Fibroblast of villous mesenchyme (primary cell): ENCODE measurements at places on chromosomes 12 and 14. TPM values are rescaled to one million over a fixed set of nuclear protein-coding genes. Genes with fewer than 3 reads are reported as not detected.

GRCh38 chr14:69848156-69848555 is 31.1 kb upstream of the SMOC1 start:
- DNase-seq: no peak

- DNase-seq: no peak
Measured at GRCh38 chr14:78048120-78048519, 122.1 kb upstream of the NRXN3 start.

DNA sequence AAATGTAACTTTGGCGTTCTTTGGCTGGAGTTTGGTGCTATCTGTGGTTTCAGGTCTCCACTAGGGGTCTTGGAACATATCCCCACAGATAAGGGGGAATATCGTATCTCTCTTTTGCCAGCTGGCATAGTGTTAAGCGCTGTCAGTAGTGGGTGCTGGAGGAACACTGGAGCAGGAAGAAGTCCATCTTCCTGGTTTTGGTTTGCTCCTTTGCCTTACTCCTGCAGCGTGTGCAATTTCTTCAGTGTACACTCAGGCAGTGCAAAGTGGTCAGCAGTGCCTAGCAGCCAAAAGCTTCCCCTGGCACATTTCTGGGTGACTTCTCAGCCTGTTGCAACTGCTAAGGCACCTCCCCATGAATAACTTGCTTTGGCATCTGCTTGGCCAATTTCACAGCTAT is 11.7 kb upstream of the RIPK3 start:
- peak; percentile 35 for DNase-seq

- DNase-seq: no peak
Measured at GRCh38 chr14:45491914-45492313, 238.9 kb upstream of the MIS18BP1 start.

DNA sequence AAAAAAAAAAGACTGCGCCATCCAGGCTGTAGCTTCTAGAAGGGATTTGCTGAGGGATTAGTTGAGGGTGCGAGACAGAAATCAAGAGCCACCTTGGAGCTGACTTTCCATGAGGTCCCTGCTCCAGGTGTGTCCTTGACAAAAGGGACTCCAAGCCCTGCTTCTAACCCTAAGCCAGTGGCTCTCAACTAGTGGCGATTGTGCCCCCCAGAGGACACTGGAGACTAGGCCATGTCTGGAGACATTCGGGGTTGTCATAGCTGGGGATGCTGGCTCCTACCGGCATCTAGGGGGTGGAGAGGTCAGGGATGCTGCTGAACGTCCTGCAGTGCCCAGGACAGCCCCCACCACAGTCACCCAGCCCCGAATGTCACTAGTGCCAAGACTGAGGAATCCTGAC is 40.6 kb downstream of the SPRING1 start:
- DNase-seq: no peak

DNA sequence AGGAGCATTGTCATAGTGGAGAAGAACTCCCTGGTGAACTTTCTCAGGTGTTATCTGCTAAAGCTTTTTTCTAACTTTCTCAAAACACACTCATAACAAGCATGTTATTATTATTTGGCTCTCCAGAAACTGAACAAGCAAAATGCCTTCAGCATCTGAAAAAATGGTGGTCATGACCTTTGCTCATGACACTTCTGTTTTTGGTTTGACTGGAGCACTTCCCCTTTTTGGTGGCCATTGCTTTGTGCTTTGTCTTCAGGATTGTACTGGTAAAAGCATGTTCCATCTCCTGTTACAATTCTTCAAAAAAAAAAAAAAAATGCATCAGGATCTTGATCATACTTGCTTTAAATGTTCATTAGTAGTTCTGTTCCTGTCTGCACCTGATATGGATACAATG is 1241.6 kb upstream of the USP15 start:
- no peak for DNase-seq

GRCh38 chr14:54566410-54567223 is at the start of gene SAMD4A:
SAMD4A (plus strand) TSS chr14:54567128; CDS start chr14:54567917, 789 bp downstream.
- peak; percentile 91 for DNase-seq

GRCh38 chr14:104707608-104708595 is 16.1 kb upstream of the ADSS1 start:
- DNase-seq: no peak

DNA sequence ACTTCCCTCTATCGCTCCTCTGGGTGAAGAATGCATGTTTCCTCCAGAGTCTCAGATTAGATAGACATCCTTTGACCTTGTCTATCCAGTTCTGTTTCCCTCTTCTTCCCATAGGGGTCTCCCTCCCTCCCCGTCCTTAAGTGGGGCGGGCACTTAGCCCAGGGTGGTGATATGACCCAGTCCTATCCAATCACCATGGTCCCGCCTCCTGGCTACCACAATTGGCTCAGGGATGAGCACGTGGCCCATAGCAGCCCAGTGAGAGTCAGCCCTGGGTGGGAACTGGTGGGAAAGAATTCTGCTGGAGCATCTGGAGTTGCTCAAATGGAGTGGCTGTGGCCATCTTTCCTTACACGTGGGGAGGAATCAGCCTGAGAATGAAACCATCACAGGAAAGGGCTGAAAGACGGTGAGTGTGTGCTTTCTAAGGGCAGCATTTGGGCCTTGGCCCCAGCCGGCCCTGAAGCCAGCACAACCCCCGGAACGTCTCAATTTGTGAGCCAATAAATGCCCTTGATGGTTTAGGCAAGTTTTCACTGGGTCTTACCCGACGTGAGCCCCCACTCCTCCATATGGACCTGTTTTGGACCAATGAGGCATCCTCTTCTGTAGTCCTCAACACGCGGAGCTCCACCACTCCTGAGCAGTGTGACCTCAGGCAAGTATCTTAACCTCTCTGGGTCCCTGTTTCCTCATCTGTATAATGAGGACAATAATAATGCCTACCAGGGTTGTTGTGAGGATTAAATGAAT is 14.4 kb upstream of the MLXIP start:
- peak; percentile 100 for DNase-seq

DNA sequence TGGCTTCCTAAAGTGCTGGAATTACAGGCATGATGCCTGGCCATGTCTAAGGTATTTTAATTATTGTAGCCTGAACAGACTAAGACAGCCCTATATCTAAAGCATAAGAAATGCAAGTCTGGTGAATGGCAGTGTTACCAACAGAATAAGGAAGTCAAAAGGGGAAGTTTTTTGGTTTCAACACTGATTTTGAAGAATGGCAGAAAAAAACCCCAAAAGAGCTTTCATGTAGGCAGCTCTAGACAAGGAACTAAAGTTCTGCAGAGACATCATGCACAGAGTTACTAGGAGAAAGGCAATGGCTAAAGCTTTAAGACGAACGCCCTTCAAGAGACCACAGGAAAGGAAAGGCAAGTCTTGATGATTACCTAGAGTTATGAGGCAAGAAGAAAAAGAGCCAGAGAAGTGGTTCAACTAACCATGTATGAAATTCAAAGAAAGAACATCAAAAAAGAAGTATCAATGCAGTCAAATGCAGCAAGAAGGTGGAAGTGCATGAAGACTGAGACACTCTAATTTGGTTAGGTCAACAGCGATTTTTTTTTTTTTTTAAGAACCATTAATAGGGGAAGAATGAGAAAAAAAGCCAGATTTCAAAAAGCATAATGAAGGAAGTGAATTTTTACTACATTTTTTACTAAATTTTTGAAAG is 50.8 kb downstream of the RPS6KA5 start:
- no peak for DNase-seq

DNA sequence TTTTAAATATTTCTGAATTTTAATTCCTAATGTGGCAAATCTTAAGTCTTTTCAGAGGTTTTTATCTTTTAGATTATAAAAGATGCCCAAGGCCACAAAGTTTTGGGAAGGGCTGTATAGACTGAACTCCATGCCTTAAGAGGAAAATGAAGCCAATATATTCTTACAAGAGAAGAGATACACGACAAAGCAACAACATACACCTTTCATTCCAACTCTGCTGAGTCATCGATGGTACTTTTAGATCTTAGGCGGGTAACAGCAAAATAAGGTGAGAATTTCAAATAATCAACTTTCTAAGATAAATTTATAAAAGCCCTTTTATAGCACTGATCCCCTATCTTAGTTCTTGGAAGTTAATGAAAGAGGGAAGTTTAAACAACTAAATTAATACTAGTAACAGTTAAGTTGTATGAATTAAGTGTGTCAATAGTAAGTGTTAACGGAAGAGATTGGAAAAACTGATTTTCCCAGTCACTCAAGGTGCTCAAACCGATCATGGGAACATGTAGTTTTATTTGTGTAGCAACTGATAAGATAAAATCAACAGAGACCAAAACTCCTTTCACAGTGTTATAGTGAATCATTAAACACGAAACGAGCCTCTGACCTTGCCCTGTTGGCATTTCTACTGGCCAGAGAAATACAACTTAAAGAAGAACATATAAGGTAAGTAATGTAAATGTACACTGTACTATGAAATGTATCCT is 18.8 kb upstream of the PIK3C2G start:
- DNase-seq: no peak

- no peak for DNase-seq
Measured at GRCh38 chr14:44010071-44010470, 497.0 kb downstream of the FSCB start.

Gene OASL
- total RNA-seq: under 0.01 TPM in 2 replicates

Gene UBR7
- 27.1 and 28.9 TPM in 2 replicates for total RNA-seq

Gene CORO1C
- 433 and 457 TPM in 2 replicates for total RNA-seq
